ENCODE measurements at places on chromosomes 1 and 21.

DNA sequence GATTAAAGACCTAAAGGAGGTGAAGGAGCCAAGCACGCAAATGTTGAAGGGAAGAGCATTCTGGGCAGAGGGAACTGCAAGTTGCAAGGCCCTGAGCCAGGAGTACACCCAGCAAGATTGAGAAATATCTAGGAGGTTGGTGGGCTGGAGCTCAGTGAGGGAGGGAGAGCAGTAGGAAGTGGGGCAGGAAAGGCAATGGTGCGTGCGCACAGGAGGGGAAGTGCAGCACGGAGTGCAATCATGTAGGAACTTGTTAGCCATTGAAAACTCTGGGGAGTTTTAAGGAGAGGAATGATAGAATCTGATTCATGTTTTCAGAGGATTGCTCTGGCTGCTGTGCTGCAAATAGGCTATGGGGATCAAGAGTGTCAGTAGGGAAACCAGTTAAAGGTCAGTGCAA lies 13.2 kb upstream of the IGSF3 start:
- no peak for DNase-seq

DNA sequence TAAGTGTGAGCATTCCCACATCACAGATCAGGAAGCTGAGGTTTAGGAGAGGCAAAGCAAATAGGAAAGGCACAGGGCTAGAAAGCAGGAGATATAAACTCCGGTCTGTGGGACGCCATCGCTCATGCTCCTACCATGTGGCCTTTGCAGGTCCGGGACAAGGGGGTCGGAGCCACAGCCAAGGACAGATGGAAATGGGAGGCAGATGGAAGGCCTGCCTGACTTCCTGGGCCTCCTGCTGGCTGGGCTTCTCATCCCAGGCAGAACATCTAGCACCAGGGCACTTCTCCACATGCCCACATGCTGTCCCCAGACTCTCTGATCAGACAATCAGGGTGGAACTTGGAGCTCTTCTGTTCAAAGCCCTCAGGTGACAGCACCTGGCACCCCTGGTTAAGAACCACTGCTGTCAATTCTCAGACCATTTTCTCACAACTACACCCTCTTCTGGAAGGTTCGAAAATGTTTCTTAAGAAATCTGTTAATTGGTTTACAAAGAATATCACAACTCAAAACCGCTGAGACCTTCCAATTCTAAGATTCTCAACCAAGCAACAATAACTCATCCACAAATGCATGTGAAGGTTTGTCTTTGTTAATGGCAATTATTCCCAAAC lies 173.3 kb upstream of the EDN2 start:
- DNase-seq, result no peak

- DNase-seq, result no peak
These were observed 3.9 kb downstream of the CKS1B start for GRCh38 chr1:154978360-154978759.

- DNase-seq, result no peak
These were observed 26.2 kb upstream of the PADI4 start for GRCh38 chr1:17281775-17282181.

GRCh38 chr1:4048076-4048475 lies 148.0 kb upstream of the C1orf174 start:
- no peak for DNase-seq

DNA sequence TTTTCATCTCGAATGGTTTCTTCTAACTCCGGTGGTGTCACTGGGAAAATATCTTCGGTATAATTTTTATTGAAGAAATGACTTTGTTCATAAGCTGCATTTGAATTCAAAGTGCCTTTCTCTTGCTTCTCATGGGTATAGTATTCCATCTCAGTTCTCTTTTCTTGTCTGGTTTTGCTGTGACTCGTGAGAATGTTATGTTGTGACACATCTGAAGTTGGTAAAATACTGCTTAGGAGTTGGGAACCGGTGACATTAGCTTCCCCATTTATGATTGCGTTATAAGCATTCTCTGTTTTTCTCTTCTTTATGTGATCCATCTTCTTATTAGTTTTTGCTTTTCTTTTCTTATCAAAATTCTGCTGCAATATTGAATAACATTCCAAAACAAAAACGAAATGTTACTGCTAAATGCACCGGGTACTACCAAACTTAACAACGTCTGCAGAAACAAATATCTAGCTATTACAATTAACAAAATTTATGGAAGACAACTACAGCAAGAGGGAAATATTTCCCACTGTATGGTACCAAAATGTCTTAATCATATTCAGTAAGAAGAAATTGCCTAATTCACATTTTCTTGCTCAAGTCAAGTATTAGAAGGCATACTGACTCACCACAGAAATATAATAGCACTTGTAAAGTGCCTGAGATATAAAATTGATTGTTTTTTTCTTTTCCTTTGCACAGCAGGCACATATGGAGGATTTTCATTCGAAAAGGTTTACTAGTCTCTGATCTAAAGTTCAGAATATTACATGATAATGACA lies 15.5 kb downstream of the LRIF1 start:
- DNase-seq, result no peak

GRCh38 chr1:238252033-238252802 lies 361.5 kb upstream of the ZP4 start:
- DNase-seq, result no peak

- DNase-seq, result no peak
These were observed 20.5 kb upstream of the ZNF496 start for GRCh38 chr1:247352175-247352574.

DNA sequence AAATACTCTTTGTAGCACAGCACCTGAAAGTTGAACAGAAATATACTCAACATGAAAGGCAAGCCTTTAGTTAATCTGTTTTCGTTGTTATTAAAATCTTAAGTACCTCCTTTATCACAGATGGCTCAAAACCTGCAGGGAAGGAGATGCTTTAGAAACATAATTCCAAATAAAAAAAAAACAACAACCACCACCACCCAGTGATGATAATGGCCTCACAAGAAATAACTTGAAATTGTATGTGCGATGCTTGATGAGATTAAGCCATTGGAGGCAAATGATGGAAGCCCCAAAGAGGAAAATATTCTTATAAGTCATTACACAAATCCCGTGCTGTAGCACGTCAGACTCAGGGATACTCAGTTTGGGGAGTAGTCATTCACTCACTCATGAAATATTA lies 24.9 kb upstream of the ZBTB40 start:
- no peak for DNase-seq

DNA sequence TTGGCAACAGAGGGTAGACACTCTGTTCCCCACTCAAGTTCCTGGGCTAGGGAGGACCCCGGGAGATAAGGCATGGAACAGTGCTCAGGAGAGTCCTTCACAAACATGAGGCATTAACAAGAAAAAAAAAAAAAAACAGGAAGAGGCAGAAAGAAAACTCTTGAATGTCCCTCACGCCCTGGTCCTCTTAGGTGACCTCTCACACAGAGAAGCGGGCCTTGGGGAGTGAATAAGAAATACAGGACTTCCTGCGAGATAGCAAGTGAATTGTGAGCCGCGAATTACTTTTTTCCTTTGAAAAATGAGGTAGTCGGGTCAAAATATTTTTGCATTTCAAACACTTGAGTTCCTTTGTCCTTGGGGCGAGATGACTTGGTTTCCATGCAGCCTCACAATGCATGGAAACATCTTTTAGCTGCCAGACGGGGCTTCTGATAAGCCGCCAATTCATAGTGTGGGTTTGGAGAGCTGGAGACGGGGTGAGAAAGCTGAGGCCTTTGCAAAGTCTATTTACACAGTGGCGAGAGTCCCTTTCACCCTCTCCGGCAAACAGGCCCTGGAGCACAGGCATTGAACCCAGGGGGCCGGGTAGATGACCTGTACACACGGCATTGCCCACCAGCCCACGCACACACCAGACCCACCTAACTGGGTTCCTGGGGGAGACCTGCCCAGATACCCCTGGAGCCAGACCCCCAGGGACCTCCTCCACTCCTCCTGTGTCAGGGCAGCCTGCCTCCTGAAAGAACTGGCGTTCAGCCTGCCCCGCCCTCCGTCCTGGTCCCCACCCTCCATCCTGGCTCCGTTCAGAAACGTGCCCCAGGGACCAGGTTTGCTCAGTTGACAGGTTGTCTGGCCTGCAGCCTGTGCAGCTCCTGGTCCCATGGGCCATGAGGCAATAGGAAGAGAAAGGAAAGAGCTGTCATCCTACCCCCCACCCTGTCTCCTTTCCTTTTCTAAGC lies 192.3 kb downstream of the PRDM16 start:
- DNase-seq, result no peak

- no peak for DNase-seq
These were observed 28.6 kb upstream of the CITED4 start for GRCh38 chr1:40890771-40891170.

DNA sequence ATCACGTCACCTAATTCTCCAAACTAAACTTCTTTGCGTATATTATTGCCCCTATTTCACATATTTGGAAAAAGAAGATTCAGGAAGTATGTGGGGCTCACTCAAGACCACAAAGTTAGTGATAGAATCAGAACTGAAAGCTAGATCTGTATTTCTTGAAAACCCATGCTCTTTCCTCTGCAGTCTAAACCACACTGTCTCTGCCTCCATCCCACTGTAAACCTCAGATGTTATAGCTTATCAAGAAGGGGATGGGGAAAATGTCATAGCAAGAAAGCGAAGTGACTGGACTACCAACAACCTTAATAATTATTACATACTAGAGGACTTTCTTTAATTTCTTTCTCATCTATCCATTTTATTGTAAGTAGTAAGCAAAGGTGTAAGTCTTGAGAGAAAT lies 257.7 kb upstream of the SGIP1 start:
- DNase-seq, result no peak

DNA sequence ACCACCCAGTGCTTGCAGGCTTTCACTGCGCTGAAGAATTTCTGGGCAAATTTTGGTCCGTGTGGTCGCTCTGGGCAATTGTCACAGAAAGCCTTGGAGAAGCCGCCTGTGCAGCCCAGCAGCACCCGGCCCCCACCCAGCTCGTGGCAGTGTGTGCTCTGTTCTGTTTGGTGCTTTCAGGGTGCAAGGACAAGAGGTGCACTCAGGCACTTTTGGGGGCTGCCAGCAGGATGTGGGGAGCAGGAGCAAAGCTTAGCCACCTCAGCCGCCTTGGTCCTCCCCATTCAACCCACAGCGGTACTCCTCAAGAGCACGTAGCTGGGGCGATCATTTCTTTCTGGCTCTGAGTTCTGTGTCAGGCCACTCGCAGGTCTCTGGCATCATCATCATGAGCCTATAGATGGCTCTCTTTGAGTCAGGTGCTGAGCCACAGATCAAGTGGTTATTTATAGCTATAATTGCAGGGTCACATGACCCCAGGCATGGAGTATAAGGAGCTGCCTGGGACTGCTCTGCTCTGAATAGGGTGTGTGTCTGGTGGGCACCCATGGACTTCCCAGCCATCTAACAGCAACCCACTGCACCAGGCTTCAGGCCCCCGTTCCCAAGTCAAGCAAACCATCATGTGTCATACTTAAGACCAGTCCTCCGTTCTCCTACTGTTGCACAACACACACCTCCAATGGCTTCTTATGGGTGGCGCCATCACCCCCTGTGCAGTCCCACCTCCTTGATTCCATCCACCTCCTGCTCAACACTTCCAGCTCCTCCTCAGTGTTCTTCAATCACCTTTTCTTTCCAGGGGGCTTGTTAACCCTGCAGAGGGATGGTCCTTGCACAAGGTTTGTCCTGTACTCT lies 18.1 kb upstream of the TENT5C start:
- no peak for DNase-seq

DNA sequence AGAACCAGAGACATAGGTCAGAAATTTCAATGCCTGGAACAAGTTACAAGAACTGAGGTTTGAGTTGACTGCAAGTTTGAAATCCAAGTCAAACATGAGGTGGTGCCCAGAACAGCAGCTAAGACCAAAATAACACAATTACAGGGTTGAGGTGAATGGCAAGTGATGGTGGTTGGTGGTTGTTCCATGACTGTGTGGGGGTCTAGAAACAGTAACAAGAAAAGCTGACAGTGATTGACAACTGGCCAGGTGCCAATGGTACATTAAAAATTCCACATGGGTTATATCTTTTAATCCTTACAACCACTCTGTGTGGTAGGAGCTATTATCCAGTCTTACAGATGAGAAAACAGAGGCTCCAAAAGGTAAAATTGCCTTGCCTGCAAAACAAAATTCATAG lies 32.0 kb downstream of the RIMS3 start:
- no peak for DNase-seq

DNA sequence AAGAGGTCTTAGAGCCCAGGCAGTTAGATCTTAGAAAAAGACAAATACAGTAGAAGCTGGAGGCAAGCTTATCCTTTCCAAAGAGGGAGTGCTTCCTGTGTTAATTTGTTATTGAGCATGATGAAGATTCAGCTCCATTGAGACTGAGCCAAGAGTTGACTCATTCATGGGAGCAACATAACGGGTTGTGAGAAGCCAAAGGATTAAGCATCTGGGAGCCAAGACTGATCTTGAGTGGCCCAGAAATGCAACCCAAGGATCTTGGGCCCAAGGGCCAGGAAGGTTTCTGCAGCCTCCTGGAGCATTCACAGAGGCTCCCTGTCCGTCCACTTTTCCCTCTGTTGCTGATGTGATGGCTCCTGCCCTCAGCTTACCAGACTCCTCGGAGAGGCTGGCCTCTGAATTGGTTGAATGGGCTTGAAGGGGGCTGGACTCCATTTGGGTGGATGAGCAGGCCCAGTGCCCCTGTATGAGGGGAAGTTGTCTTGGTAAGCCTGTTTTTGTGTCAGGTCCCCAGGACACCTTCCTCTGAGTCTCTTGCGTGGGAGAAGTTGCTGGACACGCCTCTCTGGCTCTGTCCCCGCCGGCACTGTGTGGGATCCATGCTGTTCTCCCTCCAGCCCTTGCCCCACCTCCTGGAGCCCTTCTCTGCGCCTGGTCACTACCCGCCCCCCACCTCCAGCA lies 42.4 kb downstream of the PDE9A start:
- DNase-seq, result no peak

DNA sequence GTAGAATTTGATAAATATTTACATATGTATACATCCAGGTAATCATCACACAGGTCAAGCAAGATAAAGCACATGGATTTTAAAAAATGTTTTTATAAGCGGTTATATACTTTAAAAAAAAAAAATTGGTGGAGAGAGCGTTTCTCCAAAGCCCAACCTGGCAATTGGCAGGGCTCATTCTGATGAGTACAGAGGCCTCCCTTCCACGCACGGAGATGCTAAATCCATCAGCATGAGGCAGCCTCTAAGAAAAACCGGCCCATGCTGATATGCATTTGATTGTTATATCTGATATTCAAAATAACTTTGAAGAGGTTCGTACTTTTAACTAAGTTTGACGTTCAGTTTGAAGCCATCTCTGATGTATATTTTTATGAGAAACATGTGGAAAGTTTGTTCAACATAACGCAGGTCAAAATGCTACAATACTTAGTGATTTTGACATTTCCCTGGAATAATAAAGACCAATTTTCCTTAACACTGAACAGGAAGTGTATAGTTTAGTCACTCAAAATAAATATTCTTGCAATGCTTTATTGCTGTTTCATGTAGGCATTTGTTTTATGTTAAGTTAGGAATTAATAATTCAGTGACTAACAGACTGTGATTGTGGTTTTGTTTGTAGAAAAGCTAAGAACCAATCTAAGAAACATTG lies 151.7 kb downstream of the NR5A2 start:
- DNase-seq, result no peak

- DNase-seq, result peak; percentile 37
These were observed 3.5 kb downstream of the NBL1 start for GRCh38 chr1:19647643-19648042.

- no peak for DNase-seq
These were observed 2.2 kb downstream of the MAP7D1 start for GRCh38 chr1:36157973-36158826.

All from activated T-cell treated with anti-CD3 and anti-CD28 coated beads, Interleukin-2, amount 50 U/mL, for 1 hour (primary cell).